ENCODE measurements at places on chromosomes 5 and 9.

GRCh38 chr5:72209147-72210115 lies 102.2 kb downstream of the MAP1B start:
- peaks cover 9% of the 10 kb centered on the region for H3K36me3 ChIP-seq
- H3K27me3 ChIP-seq = no peaks in the 10 kb centered on the region
- no peak overlapping the region for H3K27ac ChIP-seq
- H3K4me3 ChIP-seq = no peak overlapping the region
- H3K4me1 ChIP-seq = peaks cover 22% of the 10 kb centered on the region

GRCh38 chr9:37984672-37985611 lies 81.0 kb upstream of the SLC25A51 start:
- no peak overlapping the region for H3K4me3 ChIP-seq
- no peak for DNase-seq
- peaks cover 13% of the 10 kb centered on the region for H3K4me1 ChIP-seq
- H3K27ac ChIP-seq = no peak overlapping the region

DNA sequence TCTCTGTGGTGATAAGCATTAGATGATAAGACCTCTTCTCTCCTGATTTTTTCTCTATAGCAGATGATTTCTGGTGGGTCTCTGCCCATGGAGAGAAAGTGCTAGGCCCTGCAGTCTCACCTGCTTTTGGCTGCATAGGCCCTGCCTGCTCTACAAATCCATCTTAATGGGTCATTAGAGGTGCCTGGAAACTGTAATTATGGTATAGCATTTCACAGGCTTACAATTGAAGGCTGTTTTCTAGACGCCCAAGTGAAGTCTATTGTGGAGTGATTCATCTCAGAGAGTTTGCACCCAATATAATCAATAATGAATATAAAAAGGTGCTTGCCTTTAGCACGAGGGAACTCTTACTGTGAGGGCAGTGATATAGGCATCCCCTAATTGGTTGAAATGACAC lies 33.8 kb downstream of the NEUROG1 start:
- no peaks in the 10 kb centered on the region for H3K27me3 ChIP-seq
- peak; percentile 22 for DNase-seq
- H3K4me3 ChIP-seq = no peak overlapping the region
- peaks cover 6% of the 10 kb centered on the region for H3K4me1 ChIP-seq

DNA sequence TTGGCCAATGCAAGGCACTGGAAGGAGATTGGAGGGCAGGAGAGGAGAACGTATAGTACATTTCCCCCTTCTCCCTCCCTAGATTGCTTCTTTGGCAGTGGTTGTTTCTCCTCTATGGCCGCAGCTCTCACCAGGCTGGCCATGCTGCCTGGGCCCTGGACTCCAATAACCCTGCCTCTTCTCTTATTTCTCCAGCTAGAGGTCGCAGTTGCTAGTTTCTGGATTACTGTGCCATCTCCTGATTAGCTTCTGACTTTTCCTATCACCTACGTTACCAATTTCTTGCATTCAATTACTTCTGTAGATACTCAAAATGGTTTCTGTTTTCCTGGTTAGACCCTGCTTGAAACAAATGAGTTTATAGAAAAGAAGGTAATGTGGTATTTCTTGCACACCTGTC lies 2.4 kb upstream of the MACIR start:
- H3K4me1 ChIP-seq = peaks cover 5% of the 10 kb centered on the region
- H3K4me3 ChIP-seq = no peak overlapping the region
- H3K27me3 ChIP-seq = no peaks in the 10 kb centered on the region
- DNase-seq = no peak
- H3K27ac ChIP-seq = no peak overlapping the region

- peaks cover 93% of the 10 kb centered on the region for H3K4me1 ChIP-seq
- no peaks in the 10 kb centered on the region for H3K36me3 ChIP-seq
- no peaks in the 10 kb centered on the region for H3K27me3 ChIP-seq
- no peak for DNase-seq
Measured at GRCh38 chr9:89659891-89660685, 55.3 kb downstream of the GADD45G start.

GRCh38 chr9:110710420-110710819 lies 41.8 kb downstream of the MUSK start:
- no peak overlapping the region for H3K4me3 ChIP-seq
- no peaks in the 10 kb centered on the region for H3K36me3 ChIP-seq
- DNase-seq = no peak
- no peaks in the 10 kb centered on the region for H3K4me1 ChIP-seq
- H3K27me3 ChIP-seq = no peaks in the 10 kb centered on the region

DNA sequence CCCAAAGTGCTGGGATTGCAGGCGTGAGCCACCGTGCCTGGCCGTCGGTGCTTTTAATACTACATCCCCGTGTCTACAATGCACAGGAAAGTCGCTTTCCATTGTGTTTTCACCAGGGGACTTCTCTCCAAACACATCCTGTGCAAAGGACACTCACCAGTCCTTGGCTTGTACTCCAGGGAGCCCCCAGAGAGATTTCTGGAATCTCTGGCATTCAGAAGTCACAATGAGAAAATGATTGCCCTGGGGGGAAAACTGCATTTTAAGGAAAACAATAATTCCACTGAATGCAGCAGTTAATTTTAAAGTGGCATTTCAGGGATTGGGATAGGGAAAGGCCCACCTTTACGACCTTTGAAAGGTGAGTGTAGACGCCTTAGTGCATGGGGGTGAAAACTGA lies 112.0 kb downstream of the ADAMTS16 start:
- H3K4me1 ChIP-seq = no peaks in the 10 kb centered on the region
- H3K36me3 ChIP-seq = no peaks in the 10 kb centered on the region
- H3K27ac ChIP-seq = no peak overlapping the region
- no peak for DNase-seq
- no peaks in the 10 kb centered on the region for H3K27me3 ChIP-seq
- no peak overlapping the region for H3K4me3 ChIP-seq

DNA sequence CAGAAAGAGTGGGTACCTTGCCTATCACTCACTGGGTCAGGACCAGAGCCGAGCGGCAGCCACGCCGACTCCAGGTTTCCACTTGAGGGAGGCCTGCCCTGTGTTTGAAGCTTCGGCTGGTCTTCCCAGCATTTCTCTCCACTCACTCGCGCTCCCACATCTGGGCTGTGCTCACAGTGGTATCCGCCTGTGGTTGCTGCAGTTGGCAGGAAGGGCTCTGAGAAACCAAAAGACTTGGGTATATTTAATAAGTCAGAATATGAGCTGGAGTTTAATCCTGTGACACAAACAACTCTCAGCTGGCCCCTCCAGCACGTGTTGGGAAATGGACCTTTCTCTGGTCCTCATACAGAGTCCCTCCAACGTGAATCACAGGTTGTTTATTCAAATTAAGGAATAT lies 70.9 kb downstream of the SPRY4 start:
- no peaks in the 10 kb centered on the region for H3K36me3 ChIP-seq
- no peak overlapping the region for H3K4me3 ChIP-seq
- H3K27me3 ChIP-seq = no peaks in the 10 kb centered on the region
- H3K27ac ChIP-seq = no peak overlapping the region
- H3K4me1 ChIP-seq = no peaks in the 10 kb centered on the region
- DNase-seq = no peak

GRCh38 chr9:114249424-114250234 lies 73.3 kb upstream of the ORM1 start:
- H3K4me1 ChIP-seq = peaks cover 30% of the 10 kb centered on the region
- H3K4me3 ChIP-seq = peak overlapping the region; percentile 3
- no peaks in the 10 kb centered on the region for H3K36me3 ChIP-seq
- no peaks in the 10 kb centered on the region for H3K27me3 ChIP-seq

- H3K27me3 ChIP-seq = no peaks in the 10 kb centered on the region
- H3K4me1 ChIP-seq = no peaks in the 10 kb centered on the region
- no peak overlapping the region for H3K4me3 ChIP-seq
- no peaks in the 10 kb centered on the region for H3K36me3 ChIP-seq
- no peak overlapping the region for H3K27ac ChIP-seq
Measured at GRCh38 chr5:97062046-97062445, 80.4 kb downstream of the LIX1 start.

DNA sequence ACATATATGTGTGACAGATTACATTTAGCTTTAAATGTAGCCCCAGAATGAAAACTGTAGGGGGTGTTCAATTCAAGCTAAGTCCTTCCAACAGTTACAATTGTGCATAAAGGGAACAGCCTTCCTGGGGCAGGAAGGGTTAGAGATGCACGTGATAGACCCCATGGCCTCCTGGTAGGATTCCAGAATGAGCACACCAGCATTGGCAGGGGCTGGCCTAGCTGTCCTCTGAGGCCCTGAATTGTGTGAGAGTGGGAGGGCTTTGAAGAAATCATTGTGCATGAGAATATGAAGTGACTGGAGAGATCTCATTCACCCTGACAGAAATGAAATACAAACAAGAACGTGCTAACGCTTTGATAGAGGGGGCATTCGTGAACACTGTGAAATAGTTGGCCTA lies 663.8 kb upstream of the KLF4 start:
- no peak for DNase-seq
- no peaks in the 10 kb centered on the region for H3K36me3 ChIP-seq
- H3K27me3 ChIP-seq = no peaks in the 10 kb centered on the region
- no peak overlapping the region for H3K4me3 ChIP-seq
- peaks cover 21% of the 10 kb centered on the region for H3K4me1 ChIP-seq

DNA sequence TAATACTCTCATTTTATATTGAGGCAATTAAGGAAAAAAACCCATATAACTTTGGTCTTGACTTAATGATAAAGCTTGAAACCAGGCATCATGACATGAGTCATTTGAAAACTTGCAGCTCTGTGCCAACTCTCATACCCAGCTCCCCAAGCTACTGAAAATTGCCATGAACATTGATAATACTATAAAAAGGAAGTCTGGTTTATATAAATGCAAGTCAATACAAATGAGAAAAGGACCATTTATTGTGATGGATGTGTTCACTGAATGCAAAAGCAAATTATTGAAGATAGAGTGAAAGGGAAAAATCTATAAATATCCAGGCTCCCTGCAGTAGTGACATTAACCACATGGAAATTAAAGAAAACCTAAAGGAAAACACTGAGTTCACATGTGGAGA lies 116.3 kb downstream of the DEPDC1B start:
- H3K27me3 ChIP-seq = no peaks in the 10 kb centered on the region
- H3K4me3 ChIP-seq = no peak overlapping the region
- no peak for DNase-seq
- no peaks in the 10 kb centered on the region for H3K36me3 ChIP-seq
- no peaks in the 10 kb centered on the region for H3K4me1 ChIP-seq
- no peak overlapping the region for H3K27ac ChIP-seq

GRCh38 chr5:114362977-114363761 lies 1.3 kb downstream of the KCNN2 start:
- peak overlapping the region; percentile 50 for H3K4me3 ChIP-seq
- H3K36me3 ChIP-seq = no peaks in the 10 kb centered on the region
- peaks cover 36% of the 10 kb centered on the region for H3K4me1 ChIP-seq
- DNase-seq = no peak

DNA sequence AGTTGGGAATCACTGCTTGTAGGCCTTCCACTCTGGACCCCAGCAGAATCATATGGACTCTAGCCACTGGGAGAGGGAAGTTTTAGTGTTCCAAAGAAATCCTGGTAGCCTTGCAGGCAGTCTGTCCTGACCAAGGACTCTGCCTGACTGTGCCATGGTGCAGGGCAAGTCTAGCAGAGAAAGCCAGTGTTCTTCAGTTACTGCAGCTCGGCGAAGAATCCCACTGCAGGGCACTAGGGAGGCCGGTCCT lies 20.3 kb upstream of the MATR3 start:
- peak overlapping the region; percentile 52 for H3K4me3 ChIP-seq
- DNase-seq = no peak
- H3K27me3 ChIP-seq = no peaks in the 10 kb centered on the region
- peaks cover 47% of the 10 kb centered on the region for H3K4me1 ChIP-seq

- no peak overlapping the region for H3K27ac ChIP-seq
- no peak overlapping the region for H3K4me3 ChIP-seq
- H3K4me1 ChIP-seq = peaks cover 14% of the 10 kb centered on the region
- no peak for DNase-seq
Measured at GRCh38 chr9:87271696-87272477, 225.8 kb upstream of the DAPK1 start.

DNA sequence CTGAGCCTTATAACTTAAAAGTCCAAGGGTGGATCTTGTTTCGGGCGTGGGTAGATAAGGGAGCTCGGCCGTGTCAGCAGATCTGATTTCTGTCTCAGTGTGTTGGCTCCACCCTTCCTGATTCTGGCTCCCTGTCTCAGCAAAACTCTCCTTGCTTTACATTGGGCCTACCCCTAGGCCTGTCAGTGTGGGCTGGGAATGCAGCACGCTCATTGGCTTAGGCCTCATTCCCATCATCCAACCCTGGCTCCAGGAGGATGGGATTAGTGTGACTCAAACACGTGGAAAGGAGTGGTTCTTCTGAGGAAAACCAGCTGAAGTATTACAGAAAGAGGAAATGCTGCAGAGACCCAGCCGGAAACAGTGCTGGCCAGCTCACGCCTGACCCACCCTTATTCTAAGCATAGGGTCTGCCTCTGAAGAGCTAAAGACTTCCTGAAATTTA lies 59.9 kb downstream of the ZFAND5 start:
- peak overlapping the region; percentile 45 for H3K4me3 ChIP-seq
- no peaks in the 10 kb centered on the region for H3K36me3 ChIP-seq
- peak overlapping the region; percentile 79 for H3K27ac ChIP-seq
- peaks cover 28% of the 10 kb centered on the region for H3K4me1 ChIP-seq
- no peaks in the 10 kb centered on the region for H3K27me3 ChIP-seq

- no peak overlapping the region for H3K27ac ChIP-seq
- no peak overlapping the region for H3K4me3 ChIP-seq
- H3K27me3 ChIP-seq = no peaks in the 10 kb centered on the region
- peaks cover 52% of the 10 kb centered on the region for H3K4me1 ChIP-seq
Measured at GRCh38 chr5:171965745-171966144, 40.7 kb downstream of the FBXW11 start.

GRCh38 chr9:97299809-97300414 lies 7.5 kb upstream of the CCDC180 start:
- H3K27me3 ChIP-seq = no peaks in the 10 kb centered on the region
- H3K4me1 ChIP-seq = no peaks in the 10 kb centered on the region
- H3K27ac ChIP-seq = no peak overlapping the region
- no peak overlapping the region for H3K4me3 ChIP-seq

GRCh38 chr5:134236318-134236717 lies 10.4 kb upstream of the PPP2CA start:
- H3K4me3 ChIP-seq = no peak overlapping the region
- no peaks in the 10 kb centered on the region for H3K4me1 ChIP-seq
- no peak for DNase-seq

DNA sequence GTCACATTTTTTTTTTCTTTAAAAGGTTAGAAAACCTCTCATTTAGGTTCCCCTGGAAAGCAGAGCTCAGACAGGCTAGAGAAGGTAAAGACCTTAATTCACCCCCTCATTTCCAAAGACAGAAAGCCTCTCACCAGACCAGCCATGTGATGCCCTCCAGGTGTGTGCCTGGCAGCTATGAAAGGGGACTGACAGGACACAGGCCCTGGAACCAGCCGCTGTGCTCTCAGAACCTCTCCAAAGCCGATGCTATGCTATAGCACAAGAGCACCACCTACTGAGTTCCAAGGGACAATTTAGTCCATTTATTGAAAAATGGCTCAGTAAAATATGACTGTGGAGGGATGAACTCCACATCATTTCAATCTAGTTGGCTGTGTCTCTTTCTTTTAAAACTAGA lies 48.8 kb downstream of the FANCC start:
- H3K4me3 ChIP-seq = no peak overlapping the region
- no peaks in the 10 kb centered on the region for H3K36me3 ChIP-seq
- peaks cover 4% of the 10 kb centered on the region for H3K4me1 ChIP-seq
- H3K27me3 ChIP-seq = no peaks in the 10 kb centered on the region

Data from vagina (tissue), 2 donors.